ENCODE measurements at places on chromosomes 3 and 15.

- no peak for ATAC-seq
Observed at GRCh38 chr3:48222616-48223513, at the start of gene CAMP. CAMP (plus strand) TSS chr3:48223495; CDS start chr3:48223512, 17 bp downstream.

GRCh38 chr15:45205192-45205591 is 17.4 kb upstream of the SHF start:
- ATAC-seq: no peak

GRCh38 chr3:38126121-38126892 is 10.6 kb downstream of the ACAA1 start:
- no peak for ATAC-seq

GRCh38 chr3:114714237-114714636 is 420.4 kb downstream of the TIGIT start:
- ATAC-seq: no peak

GRCh38 chr3:73772076-73772886 is 147.5 kb upstream of the PDZRN3 start:
- no peak for ATAC-seq

GRCh38 chr3:28132941-28133340 is 108.5 kb upstream of the CMC1 start:
- no peak for ATAC-seq

- ATAC-seq: no peak
Observed at GRCh38 chr15:58447271-58448010, 15.7 kb downstream of the LIPC start.

- peak; percentile 87 for ATAC-seq
Observed at GRCh38 chr3:161349529-161350312, 21.6 kb downstream of the SPTSSB start.

GRCh38 chr3:152243721-152244516 is 24.8 kb upstream of the MBNL1 start:
- ATAC-seq: no peak

GRCh38 chr3:70247955-70248354 is 64.5 kb downstream of the MDFIC2 start:
- no peak for ATAC-seq

DNA sequence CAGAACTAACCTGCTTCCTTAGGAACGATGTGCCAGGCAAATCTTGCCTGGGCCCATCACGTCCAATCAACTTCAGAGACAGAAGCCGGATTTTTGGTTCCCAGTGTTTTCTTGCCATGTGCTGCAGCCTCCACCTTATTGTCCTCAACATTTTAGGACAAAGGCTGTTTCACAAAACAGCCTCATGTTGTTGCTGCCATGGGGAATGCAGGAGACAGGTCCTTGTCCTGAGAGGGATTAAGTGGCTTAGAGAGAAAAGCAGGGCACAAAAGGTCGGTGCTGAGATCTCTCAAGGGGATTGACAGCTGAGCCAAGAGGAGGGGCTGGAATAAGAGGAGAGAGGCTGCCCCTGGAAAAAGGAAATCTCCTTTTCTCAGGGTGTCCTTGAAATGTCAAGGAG is 11.3 kb upstream of the NMNAT3 start:
- ATAC-seq: no peak

DNA sequence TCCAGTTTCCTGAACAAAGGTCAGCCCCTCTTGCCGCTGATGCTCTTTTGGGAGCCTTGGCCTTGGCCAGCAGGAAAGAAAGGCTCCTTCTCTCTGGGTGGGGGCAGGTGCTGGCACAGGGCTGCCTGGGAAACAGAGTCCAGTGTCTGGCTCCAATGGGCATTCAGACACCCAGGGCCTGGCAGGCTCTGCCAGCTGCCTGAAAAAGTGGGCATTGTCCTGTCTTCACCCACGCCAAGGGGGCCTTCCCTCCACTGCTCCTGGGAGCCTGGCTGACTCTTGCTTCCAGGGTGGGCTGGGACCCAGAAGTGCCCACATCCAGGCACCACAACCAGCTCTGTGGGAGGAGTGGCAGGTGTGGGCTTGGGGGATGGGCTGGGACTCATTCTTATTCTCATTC is 62.7 kb downstream of the RHCG start:
- no peak for ATAC-seq

- no peak for ATAC-seq
Observed at GRCh38 chr15:29821416-29822099, 710 bp downstream of the TJP1 start.

- no peak for ATAC-seq
Observed at GRCh38 chr3:39501968-39502837, 34.7 kb downstream of the MOBP start.

- no peak for ATAC-seq
Observed at GRCh38 chr15:92951800-92952457, 51.8 kb downstream of the CHD2 start.

DNA sequence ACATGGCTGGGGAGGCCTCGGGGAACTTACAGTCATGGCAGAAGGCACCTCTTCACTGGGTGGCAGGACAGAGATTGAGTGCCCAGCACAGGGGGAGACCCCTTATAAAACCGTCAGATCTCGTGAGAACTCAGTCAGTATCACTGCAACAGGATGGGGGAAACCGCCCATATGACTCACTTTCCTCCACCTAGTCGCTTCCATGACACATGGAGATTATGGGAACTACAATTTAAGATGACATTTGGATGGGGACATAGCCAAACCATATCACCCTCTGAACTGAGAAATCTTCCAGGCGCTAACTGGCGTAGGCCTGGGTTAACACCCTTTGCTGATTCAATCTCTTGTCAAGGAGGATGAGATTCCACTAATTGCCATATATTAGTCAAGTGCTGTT is 392.3 kb downstream of the FEZF2 start:
- no peak for ATAC-seq

- no peak for ATAC-seq
Observed at GRCh38 chr3:32867954-32868353, 50.2 kb downstream of the TRIM71 start.

DNA sequence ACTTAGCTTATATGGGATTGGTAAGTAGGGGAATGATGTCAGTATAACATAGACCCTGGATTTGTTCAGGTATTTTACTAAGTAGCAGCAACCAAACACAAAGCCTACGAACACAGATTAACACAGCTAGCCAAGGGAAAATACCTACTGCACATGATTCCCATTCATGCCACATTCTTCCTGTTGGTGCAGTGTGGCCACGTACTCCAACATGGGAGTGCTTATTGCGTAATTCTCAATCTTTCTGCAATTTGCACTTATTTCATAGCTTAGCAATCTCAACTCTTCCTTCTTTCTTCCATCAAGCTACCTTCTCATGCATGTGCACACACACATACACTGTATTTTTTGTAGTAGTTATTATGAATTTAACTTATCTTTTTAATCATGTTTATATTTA is 186.8 kb downstream of the IL5RA start:
- no peak for ATAC-seq

DNA sequence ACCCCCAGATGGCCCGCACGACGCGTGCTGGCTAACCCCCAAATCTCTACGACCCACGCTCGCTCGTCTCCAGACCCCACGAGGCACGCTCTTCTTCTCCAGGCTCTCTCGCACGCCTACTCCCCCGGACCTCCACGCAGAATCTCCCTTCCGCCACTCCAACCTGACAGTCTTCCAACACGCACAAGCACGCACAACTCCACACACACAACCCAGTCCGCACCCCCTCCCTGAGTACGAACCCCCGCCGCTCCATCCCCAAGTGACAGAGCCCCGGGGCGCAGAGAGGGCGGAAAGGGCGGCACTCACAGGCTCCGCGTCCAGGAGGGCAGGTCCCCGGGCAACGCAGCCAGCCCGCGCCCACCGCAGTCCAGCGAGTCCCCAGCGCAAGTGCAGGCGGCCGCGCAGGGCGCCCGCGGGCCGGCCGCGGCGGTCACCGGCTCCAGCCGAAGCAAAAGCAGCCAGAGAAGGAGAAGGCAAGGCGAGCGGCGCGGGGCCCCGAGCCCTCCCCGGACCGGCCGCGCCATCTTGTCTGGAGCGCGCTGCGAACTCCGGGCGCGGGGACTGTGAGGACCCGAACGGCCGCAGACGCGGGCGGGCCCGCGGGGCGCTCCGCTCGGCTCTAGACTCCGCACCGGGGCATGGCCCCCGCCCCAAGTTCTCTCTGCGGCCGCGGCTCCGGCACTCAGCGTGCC is 794 bp downstream of the LRIG1 start:
- ATAC-seq: peak; percentile 2
